ENCODE measurements at places on chromosomes 12 and 14.

DNA sequence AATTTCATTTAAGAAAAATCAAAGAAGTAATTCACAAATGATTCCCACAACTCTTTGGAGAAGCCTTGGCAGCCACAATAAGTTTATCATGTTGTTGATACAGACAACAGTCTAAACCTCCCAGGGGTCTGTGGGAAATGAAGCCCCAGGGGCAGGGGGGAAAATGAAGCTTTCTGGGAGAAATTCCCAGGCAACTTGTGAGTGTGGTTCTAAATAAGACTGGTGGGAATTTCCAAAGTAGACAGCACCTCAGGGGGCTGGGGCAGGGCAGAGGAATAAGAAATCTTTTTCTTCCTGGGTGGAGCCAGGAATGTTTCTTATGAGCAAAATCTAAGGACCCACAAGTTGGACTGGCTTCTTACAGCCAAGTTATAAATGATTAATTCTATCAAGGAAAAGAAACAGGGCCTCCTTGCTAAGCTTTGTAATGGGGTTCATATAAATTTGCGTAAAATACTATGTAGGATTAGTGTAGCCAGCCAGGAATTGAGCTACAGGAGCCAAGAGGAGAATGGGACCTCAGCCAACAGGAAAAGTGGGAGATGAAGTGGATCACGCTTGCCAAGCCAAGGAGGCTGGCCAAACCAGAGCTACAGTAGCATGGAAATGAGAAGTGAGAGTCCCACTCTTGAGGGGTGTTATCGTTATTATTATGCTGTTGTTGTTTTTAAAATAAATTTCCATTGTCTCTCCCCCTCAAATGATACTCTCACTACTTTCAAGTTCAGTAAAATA lies 182.9 kb upstream of the FAR2 start:
- no peak for DNase-seq

DNA sequence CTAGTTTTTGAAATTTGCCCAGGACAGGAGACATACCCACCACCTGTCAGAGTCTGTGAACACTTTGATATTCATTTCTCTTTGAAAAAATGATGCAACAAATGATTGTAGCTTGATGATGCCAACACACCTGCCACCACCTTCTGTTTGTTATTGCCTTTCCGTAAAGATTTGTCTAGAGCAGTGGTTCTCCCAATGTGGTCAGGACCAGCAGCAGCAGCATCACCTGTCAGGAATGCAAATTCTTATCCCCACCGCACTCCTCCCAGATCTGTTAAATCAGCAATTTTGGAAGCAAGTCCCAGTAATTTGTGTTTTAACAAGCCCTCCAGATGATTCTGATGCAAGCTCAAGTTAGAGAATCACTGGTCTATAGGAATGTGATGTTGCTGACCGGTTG lies 9.9 kb downstream of the CCDC175 start:
- DNase-seq: no peak

GRCh38 chr12:124862768-124863415 lies 772 bp downstream of the SCARB1 start:
- DNase-seq: no peak

GRCh38 chr12:57171668-57172067 lies 24.2 kb upstream of the LRP1-AS start:
- DNase-seq: no peak

DNA sequence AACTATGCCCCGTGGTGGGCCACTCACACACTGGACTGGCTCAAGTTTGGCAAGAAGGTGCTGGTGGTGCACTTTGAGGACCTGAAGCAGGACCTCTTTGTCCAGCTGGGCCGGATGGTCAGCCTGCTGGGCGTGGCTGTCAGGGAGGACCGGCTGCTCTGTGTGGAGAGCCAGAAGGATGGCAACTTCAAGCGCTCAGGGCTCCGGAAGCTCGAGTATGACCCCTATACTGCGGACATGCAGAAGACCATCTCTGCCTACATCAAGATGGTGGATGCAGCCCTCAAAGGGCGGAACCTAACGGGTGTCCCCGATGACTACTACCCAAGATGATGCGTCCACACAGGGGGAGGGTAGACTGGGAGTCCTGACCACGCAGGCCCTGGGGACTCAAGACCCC lies 91.1 kb downstream of the CMKLR1 start:
- DNase-seq: no peak

- no peak for DNase-seq
Measured at GRCh38 chr14:30210630-30211029, 283.0 kb upstream of the PRKD1 start.

GRCh38 chr12:119528241-119528640 lies 65.3 kb upstream of the TMEM233 start:
- DNase-seq: no peak

GRCh38 chr12:54377007-54377406 lies 7.5 kb downstream of the ZNF385A start:
- DNase-seq: no peak

GRCh38 chr12:64171715-64172114 lies 50.4 kb downstream of the KICS2 start:
- DNase-seq: no peak

DNA sequence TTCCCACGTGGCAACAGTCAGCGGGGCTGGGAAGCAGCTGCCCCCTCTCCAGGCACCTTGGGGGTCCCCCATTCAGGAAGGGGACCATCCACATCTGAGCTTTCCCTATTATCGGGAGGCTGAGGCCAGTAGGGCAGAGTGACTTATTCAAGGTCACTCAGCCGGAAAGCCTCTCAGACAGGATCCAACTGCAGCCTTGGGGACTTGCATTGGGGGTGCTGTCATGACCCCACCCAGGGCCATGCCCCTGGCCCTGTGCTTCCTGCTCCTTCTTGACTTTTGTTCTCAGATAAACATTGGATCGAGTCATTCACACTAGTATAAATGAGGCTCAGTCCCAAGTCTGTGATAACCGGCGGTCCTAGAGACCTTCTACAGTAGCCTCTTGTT lies 12.6 kb downstream of the BEGAIN start:
- no peak for DNase-seq

DNA sequence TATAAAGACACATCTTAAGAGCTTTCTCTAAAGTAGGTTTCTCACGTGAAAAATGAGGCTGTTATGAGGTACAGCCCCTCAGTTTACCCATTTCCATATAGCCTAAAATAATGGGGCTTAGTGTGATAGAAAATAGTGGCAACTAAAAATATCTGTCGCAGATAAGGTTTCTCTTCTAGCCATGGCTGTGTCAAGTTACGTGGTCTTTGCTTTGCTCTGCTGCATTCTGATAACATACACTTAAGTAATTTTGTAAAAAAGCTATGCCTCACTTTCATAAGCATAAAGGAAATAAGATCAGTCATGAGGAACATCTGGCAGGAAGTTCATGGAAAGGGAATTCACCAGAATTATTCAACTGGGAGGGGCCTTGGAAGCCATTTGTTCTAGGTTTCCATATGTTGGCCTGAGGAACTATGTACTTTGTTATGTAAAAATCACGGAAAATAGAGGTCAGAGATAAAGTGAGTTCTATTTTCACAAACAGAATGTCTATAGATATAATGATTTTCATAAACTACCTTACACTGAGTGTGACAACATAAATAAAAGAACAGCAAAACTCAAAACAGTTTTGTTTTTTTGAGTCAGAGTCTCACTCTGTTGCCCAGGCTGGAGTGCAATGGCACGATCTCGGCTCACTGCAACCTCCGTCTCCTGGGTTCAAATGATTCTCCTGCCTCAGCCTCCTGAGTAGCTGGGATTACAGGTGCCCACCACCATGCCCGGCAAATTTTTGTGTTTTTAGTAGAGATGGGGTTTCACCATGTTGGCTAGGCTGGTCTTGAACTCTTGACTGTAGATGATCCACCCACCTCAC lies 195.6 kb upstream of the KRR1 start:
- DNase-seq: no peak

DNA sequence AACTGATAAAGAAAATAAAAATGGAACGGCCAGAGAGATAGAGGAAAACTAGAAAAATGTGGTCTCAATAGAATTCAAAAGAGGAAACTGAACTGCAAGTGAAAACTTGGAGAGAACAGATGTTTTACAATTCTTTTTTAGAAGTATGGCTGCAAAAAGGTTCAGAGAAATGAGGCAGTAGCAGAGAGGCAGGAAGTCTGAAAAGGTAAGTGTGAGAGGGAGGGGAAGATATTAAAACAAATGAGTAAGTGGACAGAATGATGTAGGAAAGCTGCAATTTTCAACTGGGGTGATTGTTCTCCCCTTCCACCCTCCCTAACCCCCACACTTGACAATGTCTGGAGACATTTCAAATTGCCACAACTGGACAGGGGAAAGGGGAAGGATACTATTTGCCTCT lies 12.9 kb downstream of the BTBD7 start:
- DNase-seq: no peak

DNA sequence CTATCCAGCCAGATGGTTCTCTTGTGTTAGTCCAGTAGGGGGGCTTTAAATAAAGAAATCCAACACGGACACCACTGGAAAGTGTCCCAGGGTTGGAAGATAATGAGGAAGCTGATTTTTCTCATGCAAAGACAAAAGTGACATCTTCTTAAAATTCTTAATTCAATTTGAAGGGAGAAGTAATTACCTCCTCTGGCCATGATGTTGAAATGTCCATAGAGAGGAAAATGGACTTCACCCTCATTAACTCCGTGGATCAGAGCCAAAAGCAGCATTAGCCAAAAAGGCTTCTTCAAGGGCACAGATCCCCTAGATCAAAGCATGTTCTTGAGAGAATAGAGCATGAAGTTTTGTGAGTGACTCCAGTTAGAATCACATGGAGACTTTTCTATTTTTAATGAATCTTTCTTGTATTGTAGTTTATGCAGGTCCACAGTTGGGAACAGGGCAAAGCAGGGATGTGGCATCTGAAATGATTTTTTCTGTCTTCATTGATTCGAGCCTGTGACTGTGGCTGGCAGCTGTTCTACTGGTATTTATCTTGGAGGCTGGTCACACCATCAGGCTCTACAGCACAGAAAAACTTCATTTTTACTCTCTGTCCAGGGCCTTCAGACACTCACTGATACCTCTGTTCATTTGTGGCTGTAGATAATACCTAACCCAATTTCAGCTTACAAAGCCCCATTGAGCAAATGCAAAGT lies 1002.5 kb downstream of the AACS start:
- no peak for DNase-seq

GRCh38 chr12:44504799-44505198 lies 371.3 kb downstream of the NELL2 start:
- DNase-seq: no peak

GRCh38 chr14:74380172-74380571 lies 31.9 kb downstream of the VRTN start:
- no peak for DNase-seq

DNA sequence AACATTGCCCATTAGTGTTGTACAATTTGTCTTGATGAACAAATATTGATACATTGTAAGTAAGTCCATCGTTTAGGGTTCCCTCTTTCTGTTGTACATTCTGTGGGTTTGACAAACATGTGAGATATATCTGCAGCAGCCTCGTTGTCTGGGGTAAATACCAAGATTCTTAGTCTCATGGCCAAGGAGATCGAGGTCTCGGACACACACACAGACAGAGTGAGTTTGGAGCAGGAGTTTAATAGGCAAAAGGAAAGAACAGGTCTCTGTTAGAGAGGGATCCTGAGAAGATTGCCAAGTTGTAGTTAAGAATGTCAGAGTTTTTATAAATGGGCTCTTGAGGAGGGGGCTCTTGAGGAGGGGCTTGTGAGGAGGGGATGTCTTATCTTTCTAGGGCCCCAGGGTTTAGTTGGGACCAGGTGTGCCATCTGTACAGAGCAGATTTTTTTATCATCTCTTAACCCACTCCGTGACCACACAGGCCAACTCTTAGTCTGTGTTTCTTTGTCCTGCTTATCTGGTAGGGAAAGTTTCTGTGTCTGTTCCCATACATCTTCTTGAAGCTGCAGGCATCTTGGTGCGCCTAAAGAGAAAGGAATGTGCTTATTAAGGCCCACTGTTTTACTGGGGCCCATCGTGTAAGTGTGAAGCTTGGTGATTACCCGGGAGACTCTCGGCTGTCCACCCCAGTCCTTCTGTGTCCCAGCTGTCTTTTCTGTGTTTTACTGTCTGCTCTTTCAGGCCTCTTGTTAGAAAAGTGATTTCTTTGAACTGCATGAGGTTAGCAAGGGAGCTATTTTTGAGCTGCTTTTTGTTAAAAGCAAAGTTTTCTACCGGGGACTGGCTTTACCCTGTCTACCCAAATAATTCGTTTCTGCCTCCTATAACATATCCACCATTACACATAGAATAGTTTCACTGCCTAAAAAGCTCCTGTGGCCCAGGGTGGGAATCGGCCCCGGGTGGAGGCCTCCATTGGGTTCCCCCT lies 22.4 kb upstream of the CLEC2D start:
- DNase-seq: no peak

GRCh38 chr14:100712490-100712889 lies 14.2 kb upstream of the DLK1 start:
- DNase-seq: no peak

DNA sequence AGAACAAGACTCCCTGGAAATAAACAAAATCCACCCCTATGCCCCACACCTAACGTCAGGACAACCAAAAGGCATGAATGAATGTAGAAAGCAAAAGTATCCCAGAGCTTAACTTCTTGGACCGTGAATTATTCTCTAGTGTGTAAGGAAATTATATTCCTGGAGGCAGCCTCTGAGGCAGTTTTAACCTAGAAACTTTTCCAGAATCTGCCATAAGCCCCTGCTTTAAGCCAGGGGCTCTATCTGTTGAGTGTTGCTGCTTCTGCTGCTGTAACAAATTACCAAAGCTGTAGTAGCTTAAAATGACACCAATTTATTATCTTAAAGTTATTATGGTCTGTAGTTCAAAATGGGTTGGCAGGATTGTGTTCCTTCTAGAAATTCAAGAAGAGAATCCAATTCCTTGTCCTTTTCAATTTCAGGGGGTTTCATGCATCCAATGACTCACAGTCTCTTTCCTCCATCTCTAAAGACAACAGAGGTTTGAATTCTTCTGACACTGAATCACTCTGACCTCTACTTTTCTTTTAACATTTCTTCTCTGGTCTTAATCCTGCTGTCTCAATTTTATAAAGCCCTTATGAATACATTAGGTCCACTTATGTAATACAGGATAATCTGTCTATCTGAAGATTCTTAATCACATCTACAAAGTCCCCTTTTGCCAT lies 242.7 kb downstream of the ATXN7L3B start:
- no peak for DNase-seq

DNA sequence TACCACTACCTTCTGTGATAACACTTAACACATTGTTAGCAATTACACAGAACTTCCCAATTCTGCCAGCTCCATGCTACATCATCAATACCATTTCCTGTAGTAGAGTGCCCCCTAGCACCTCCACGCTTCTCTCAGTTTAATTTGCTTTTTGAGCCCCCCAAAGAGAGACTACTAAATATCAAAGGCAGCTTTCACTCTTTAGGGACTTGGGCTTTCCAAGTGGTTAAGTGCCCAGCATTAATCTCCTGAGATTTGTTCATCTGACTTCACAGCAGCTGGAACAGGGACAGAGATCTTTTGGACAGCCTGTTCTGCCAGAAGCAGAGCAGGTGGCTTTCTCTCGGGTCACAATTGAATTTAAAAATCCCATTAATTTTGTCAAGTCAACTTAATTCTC lies 954.9 kb downstream of the DIO2 start:
- DNase-seq: no peak

Measured in memory B cell (primary cell).